ENCODE measurements at places on chromosomes 6 and 20.
A peak's percentile ranks its signal among the peaks of the same experiment; 100 is the strongest.

- no peak for DNase-seq
These were observed 250.8 kb upstream of the RNF24 start for GRCh38 chr20:4266183-4266582.

- DNase-seq: no peak
These were observed 117.3 kb downstream of the CRYBG1 start for GRCh38 chr6:106477790-106478189.

DNA sequence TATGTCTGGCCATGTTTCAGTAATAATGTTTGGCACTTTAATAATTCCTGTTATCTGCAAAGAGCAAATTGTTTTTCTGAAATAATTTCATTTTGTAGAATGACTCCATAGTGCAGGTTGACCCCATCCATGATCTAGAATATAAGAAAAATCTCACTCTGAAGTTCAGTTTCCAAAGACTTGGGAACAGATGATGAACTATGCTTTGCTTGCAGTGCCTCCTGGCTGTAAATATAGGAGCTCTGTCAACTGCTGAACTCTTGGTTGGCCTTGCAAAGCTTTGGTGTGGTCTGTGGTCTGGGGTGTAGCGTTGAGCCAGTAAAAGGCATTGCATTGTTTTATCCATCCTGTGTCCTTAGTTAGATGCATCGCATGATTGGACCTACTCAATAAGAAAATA lies 104.0 kb downstream of the PLCB4 start:
- DNase-seq: peak; percentile 11

- no peak for DNase-seq
These were observed 25.5 kb downstream of the RNF144B start for GRCh38 chr6:18412644-18413043.

GRCh38 chr6:41645007-41645618 lies 6.8 kb downstream of the MDFI start:
- no peak for DNase-seq

- peak; percentile 77 for DNase-seq
These were observed 49.7 kb upstream of the BHLHE23 start for GRCh38 chr20:63056236-63057170.

DNA sequence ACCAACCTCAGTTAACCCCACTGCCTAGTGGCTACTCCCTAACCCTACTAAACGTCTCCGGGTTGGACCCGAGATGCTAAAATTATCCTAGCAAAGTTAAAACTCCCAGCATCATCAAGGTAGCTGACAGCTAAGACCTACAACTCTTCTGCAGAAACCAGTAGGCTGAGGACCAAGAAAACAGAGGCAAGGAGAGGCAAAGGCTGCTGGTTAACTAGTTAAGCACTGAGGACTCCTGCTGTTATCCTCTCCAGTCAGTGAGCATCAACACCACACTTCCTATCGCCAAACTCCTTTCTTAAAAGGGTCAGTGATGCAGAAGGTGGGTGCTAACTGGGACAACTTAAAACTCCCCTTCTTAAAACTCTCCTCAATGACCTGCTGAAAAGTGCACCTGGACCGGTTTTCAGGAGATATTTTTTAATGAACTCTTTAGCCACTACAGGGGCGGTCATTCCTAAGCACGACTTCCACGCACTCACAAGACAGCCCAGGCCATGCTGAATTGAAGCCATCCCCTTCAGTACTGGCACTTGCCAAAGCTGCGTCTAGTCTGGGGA lies 1.7 kb downstream of the TRERF1 start:
- DNase-seq: peak; percentile 38

DNA sequence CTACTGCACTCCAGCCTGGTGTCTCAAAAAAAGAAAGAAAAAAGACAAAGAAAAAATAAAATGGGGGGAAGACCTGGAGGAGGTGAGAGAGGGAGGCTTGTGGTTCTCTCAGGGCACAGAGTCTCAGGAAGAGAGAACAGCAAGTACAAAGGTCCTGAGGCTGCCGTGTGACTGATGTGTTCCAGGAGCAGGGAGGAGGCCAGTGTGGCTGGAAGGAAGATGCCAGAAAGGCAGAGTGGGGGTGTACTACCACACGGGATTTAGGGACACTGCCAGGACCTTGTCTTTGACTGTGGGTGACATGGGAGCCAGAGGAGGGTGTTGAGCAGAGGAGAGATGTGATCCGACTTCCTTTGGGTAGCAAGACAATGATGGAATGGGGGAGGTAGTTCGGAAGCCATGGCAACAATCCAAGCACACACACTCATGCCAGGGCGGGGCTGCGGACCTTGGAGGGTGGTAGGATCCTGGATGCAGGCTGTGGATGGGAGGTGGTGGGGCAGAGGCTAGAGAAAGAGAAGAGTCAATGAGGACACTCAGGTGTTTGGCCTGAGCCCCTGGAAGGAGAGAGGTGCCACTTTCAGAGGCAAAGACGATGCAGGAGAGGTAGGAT lies 136.4 kb upstream of the PTPN1 start:
- no peak for DNase-seq

Measured in ELF-1 (cell line).